ENCODE measurements at places on chromosomes 5 and 9.
A peak's percentile ranks its signal among the peaks of the same experiment; 100 is the strongest.

- DNase-seq, result no peak
Measured at GRCh38 chr5:172988276-172988675, 4.7 kb downstream of the ATP6V0E1 start.

- DNase-seq, result peak; percentile 29
Measured at GRCh38 chr5:173645890-173646574, 29.6 kb upstream of the BOD1 start.

DNA sequence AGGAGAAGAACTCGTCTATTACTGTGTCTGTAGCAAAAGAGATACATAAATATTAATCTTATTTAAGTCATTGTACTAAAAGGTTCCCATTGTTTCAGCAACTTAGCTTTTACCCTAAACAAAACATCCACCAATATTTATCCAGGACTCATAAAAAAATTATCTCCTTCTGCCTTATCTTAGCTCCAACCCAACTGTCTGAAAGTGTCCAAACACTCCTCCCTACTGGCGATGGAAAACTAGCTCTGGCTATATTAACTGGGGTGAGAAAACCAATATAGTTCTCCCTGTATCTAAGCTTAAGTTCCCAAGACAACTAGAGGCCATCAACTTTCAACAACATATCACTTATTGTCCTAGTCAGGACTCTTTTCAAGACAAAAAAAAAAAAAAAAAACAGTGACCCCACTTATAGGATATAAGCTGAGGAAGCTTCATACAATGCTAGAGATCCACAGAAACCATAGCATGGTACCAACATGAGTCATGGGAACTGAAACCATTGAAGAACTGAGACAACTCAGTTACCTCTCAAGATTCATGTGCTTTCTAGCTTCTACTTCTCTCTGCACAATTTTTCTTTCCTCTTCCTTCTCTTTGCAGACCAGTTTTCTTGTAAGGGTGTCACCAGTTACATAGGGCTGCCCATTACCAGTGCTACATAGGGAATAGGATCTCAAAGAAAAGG is 150.7 kb upstream of the RASA1 start:
- DNase-seq, result no peak

GRCh38 chr9:111807197-111807596 is 12.5 kb upstream of the SHOC1 start:
- DNase-seq, result peak; percentile 68

DNA sequence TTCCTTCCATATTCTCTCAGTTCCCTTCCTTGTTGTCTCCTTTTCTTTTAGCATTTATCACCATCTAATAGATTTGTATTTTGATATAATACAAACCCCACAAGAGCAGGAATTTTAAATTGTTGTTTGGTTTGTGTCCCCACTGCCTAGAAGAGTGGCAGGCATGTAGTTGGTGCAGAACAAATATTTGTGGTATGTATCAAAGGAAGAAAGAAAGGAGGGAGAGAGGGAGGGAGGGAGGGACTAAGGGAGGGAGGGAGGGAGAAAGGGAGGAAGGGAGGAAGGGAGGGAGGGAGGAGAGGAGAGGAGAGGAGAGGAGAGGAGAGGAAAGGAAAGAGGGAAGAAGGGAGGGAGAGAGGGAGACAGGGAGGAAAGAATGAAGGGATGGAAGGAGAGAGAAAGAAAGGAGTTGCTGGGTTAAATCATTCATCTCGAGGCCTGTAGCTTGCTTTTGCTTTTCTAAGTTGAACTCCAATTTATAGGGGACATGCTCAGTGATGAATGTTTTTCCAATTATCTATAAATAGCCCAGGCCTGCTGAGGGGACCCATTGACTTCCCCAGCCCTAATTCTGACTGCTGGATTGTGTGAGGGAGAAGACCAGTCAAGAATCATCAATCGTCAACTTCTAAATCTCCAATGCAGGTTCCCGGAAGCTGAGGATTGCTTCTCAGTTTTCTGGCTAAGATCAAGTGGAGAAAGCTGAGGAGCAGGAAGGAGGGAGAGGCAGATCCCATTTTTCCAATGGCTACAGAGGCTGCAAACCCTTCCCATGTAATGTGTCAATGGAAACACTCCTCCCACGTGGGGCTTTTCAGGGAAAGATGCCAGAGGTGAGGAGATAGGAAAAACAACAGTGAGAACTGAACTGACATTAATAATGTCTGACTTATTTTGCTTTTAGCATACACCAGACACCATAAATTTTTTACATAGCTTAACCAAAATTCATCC is 320.7 kb downstream of the ASTN2 start:
- no peak for DNase-seq

DNA sequence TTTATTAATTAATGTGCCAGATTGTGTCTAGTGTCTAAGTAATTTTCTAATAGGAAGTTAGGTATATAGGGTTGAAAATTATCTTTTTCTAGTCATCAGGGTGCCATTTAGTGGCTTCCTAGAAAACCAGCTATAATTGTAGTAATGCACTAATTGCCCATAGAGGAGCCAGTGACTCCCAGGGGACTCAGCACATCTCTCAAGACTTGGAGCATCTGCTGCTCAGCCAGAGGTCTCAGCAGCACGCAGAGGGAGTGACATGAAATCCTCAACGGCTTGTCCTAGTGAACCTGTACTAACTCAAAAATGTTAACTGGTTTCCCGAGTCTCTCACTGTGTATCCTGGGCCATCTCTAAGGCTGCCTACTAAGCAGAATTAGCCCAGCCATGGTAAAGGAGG is 78.2 kb upstream of the MAN2A1 start:
- DNase-seq, result no peak

DNA sequence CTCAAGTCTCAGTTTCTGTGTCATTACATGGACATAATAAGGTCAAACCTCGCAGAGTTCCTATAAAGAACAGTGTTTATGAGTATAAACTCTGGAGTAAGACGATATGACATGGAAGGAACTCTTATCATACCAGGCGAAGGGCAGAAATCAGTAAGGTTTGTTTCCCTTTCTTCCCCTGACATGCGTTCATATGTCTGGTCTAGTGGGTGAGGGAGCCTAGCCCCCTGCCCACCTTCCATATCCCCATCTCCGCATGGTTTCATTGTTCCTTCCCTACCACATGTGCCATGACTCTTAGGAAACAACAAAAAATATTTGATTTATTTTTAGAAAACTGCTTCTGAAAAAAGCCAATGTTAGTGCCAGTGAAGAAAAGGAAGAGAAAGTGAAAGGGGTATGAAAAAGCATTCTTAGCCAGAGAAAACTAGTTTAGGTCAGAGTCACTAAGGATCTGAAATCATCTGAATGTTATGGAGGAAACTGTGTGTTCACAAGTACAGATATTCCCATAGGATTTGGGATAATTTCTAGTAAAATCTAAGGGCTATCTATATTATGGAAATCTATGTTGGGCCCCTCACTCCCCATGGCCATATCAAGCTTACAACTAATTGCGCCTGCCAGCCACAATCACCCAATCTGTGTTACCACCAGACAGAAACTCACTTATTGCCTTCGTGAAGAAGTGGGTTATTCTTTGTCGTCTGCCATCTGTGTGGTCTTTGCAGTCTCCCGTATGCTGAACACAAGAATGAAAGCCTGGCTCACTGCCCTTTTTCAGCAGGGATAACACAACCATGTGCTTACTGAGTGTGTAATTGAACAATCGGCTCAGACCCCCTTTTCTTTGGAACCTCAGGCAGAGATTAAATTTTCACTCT is 19.9 kb upstream of the HMHB1 start:
- no peak for DNase-seq

DNA sequence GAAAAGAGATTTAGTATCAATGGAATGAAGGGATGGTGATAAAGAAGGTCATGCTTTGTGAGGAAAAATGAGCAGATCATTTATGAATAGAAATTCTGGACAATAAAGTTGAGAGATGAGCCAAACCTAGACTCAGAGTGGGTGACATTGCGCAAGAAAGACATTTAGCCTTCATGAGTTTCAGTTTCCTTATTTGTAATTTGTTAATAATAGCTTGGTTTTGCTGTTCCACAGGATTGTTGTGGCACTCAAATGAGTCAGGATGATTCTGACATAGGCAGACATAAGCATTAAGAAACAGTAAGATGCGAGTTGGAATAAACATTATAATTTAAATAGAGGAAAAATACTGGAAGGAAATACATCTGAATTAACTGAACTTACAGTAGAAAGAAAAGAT is 34.8 kb downstream of the ITGA2 start:
- DNase-seq, result no peak

DNA sequence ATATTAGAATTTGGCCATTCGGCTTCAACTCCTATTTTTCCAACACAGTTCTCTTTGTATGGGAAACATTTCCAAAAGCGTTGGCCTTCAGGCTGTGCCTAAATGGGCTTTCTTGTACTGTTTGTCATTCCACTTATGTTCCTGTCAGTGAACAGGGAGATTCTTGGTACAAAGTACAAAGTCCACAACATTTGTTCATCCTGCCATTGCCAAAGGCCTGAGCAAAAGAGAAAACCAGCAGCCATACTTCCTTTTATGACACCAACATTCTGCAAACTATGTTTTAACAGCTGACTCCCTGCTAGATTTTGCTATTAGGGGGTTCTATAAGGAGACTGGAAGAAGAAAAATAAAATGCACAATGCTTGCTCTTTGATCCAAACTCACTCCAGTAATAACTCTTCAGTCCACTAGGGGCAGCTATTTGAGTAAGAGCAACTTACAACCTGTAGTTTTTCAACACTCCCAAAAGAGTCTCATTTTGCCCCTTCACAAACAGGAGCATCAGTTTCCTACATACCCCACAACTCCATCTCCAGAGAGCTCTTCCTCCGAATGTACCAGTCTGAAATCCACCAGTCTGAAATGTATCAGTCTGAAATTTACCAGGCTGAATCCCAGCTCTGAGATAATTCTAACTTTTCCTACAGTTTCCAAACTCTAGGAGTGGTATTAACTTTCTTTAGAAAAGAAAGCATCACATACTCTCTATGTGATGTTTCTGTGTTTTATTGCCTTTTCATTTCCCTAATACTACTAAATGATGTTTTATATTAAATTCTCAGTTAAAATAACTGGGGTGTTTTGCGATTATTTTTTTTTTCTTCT is 693.8 kb downstream of the DNAH5 start:
- no peak for DNase-seq

DNA sequence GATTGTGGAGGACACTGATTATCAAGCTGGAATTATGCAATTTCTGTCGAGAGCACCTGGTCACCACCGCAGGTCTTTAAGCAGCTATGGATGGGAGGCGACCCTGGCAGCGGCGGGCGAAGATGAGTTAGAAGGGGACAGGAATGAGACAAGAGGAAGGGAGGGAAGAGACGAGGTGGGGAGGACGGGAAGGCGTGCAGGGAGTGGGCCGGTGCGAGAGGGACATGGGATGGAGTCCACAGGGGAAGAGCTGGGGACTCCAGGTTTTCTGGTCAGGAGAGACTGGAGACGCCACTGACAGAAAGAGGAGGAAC is 192.3 kb downstream of the MELK start:
- DNase-seq, result no peak

GRCh38 chr9:34957492-34958410 is at the start of gene PHF24:
Gene PHF24 (plus strand): TSS chr9:34958285. CDS start chr9:34971299, 13,014 bp downstream.
- peak; percentile 41 for DNase-seq

DNA sequence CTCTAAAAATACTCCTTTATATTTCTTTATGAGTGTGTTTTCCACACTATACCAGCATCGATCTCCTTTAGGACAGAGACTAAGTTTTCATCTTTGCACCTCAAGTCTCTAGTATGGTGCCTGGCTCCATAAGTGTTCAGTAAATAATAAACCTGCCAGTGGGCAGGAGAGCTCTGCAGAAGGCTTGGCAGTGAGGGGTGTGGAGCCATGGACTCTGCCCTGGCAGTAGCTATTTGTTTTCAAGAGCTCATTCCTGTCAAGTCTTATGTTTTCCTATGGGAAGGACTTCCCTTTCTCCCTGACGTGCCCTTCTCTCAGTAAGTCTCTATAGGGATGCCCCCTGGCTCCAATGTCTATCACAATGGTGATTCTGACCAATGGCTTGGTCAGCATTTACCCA is 252.2 kb downstream of the PIK3R1 start:
- DNase-seq, result no peak

DNA sequence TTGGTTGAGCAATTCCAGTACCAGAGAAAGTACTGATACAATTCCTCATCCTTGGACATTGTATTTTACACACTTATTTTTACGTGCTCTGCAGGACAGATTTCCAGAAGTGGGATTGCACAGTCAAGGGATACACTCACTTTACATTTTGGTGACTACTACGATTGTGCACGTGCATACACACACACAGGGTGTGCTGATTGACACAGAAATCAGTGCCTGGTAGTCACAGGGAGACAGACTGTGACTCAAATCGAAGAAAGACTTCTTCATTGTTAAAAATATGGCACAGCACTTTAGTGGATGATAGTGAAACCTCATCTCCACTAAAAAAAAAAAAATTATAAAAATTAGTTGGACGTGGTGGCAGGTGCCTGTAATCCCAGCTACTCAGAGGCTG is 1.5 kb downstream of the GARIN3 start:
- DNase-seq, result no peak

- no peak for DNase-seq
Measured at GRCh38 chr9:134983074-134983473, 65.4 kb upstream of the FCN1 start.

DNA sequence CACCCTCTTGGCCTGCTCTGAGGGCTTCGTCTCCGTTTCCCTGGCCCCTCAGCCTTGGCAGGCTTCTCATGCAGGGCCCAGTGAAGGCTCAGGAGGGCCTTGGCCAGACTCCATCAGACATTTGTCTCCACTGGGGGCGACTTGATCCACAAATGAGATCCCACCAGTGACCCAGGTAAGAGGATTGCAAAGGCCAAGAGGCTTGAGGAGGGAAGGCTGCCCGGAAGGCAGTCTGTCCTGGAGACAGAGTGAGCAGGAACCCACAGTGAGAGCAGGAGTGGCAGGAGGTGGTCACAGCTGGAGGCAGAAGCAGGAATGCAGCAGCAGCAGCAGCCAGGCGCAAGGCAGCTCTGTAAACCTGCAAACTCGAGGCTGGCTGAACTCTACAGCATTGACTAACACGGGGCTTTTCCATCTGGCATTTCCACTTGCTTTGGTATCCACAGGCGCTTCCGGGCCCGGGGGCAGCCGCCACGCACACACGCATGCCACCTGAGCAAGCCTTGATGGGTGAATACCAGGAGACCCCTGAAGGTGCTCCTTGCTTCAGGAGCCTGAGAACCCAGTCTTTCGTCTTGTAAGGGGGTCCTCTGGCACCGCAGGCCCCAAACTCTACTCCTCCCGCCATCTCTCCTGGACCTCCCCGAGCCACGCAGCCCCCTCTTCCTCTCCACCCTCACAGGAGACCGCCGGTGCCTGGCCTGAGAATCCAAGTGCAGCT is 14.7 kb downstream of the MGAT1 start:
- DNase-seq, result peak; percentile 36
